ENCODE measurements at places on chromosomes 2 and 18.

GRCh38 chr2:134246154-134246874, 7.6 kb upstream of the MGAT5 start:
- no peak for DNase-seq

DNA sequence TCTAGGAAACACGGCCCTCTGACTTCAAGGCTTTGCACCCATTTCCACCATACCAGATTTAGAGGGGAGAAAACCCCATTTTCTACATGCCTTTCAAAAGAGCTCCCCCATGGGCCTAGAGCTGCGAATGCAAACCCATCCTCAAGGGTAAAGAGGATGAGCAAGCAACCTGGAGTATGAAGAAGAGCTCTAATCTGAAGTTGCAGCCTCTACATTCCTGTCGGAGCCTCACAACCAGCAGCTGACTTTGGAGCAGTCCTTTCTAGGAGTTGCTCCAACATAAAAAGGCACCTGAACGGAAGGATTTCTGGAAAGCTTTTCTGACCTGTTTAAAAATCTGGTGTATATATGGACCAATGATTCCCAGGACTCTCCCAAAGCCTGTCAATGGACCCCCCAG, 81.4 kb upstream of the POMC start:
- DNase-seq = no peak

GRCh38 chr2:230972046-230972445, 23.9 kb upstream of the SPATA3 start:
- no peak for DNase-seq

GRCh38 chr2:200687922-200688920, 102.4 kb downstream of the AOX1 start:
- no peak for DNase-seq

DNA sequence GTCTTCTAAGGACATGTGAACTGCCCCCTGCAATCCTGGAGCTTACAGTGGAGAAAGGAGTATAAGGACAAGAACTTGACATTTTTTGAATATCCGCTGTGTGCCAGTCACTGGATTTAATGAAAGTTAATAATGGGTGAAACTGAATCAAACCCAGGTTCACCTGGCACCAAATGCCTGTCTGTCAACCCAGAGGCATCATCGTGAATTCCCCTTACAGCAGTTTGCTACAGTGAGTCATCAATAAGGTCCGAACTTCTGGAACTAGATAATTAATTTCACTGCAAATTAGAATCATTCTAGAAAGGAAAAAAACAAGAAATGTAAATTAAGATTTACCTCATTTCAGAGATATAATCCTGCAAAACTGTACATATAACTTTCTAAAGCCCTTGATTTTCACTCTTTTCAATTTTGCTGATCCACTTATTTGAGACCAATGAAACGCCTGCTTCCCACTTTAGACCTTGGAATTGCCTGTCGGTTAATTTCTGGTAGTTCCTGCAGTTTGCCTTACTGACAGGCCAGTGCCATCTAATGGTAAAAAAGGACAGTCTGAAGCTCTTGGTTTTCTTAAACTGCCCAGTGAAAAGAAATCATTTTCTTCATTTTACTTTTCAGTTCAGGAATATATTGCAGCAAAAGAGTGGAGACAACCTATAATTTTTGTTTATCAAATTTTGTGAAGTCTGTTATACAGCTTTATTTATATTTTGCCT, 8.2 kb downstream of the DSG2 start:
- no peak for DNase-seq

DNA sequence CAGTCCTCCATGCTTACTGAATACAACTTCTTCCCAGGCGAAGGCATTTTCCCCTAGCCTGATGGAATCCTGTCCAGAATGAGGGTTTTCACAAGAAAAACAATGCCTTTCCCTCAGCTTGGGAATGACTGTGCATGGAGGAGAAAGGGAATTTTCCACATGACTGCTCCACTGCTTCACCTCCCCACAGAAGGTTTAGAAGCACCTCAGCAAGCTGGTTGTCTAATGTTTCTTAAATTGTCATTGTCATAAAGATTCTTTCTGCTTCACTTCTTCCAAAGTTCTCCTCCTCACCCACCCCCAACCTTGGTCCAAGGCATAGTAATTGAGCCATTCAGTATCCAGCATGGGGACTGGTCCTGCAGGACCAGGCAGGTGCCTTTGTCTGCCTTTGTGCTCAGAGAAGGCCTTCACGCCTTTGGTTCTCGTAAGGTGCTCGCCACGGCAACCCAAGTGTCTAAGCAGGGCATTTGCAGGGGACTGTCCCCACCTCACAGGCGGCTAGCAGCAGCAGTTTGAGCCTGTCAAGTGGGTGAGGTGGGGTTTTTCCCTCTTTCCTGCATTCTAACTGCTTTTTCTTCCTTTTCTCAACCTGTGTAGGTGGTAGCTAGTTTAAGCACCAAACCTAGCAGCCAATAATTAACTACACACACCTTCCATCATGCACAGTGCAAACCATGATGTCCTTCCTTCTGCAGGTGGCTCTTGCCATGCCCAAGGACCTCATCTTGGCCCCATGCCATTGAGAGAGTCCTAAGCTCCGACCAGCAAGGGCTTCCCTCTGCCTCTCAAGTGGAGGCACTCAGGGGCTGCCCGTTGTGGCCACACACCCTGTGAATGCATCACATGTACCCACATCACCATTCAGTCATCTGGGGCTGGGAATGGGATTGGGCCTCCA, 65.7 kb upstream of the BCL2L11 start:
- DNase-seq = no peak

- DNase-seq = no peak
These were observed 128.5 kb upstream of the RAB12 start for GRCh38 chr18:8480506-8481328.

DNA sequence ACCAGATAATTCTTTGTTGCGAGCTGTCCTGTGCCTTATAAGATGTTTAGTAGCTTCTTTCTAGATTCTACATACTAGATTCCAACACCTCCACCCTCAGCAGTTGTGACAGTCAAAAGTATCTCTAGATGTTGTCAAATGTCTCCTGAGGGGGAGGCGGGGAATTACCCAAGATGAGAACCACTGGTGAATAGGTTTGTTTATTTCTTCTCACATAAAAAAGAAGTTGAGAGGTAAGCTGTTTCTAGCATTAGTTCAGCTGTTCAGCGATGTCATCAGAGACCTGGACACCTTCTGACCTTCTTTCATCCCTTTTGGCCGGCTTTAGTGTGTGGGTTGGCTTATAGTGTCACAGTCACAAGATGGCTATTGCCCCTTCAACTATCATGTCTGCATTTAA, 237.5 kb upstream of the SP5 start:
- DNase-seq = no peak

DNA sequence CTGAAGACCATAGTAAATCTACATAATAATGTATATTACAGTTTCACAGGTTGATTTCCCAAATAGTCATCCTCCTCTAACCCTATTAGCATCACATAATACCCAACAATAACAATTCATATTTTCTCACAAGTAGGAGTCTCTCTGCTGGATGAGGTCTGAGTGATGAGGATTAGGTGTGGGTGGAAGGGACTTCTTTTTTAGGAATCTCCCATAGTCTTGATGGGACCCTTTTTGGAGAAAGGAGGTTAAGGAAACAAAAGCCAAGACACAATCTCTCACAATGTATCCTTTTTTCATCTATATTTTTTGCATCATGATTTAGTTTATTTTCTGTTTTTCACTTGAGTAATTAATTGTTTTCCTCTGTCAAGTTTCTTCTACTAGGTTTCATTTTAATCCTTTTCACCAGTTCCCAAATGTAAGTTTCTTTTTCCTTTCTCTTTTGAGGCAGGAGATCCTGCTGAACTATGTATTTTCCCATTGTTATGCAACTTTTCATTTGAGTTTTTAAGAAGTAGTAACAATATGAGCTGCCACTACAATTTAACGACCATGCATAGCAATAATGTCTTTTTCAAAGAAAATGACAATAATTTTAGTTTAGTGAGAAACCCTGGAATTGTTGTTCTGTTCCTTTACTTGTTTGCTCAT, 2.5 kb upstream of the IFIH1 start:
- no peak for DNase-seq

DNA sequence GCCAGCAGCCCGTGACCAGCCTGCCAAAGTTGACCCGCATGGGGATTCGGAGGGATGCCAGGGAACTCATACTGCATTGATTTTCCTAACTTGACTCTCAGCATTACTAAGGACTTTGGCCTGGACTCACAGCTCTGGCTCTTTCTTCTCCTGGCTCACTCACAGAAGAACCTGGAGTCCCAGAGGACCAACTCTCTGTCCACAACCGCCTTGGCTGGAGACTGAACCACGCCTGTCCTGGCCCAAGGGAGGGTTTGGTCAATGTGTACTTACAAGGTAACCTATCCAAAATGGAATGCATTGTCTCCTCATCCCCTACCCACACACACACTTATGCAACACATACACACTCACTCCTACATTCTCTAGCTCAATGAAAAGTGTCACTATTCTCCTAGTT, 135.6 kb upstream of the KLHL29 start:
- DNase-seq = no peak

- DNase-seq = no peak
These were observed 1033.5 kb upstream of the TMEFF2 start for GRCh38 chr2:193228276-193228675.

All from omental fat pad (tissue), 4 donors.